ENCODE measurements at places on chromosomes 6 and 20.
A peak's percentile ranks its signal among the peaks of the same experiment; 100 is the strongest.

- DNase-seq = peak; percentile 52
Measured at GRCh38 chr6:147506704-147507114, 1.8 kb upstream of the SAMD5 start.

DNA sequence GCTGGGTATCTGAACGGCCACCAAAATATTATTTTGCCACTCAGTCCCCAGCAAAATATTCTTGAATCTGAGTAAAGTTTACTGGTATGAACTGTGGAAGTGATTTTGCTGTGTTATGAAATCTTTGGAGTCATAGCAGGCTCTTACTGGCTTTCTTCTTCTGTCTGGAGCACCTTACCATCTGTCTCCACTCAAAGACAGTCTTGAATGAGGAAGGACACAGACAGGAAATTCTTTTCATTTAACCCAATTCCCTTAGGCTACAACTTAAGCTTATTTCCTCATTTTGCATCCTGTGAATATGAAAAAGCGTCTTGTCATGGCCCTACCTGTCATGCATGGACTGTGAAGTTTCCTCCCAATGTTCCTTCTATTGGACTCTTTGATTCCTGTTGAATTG is 24.7 kb downstream of the FNDC1 start:
- no peak for DNase-seq

DNA sequence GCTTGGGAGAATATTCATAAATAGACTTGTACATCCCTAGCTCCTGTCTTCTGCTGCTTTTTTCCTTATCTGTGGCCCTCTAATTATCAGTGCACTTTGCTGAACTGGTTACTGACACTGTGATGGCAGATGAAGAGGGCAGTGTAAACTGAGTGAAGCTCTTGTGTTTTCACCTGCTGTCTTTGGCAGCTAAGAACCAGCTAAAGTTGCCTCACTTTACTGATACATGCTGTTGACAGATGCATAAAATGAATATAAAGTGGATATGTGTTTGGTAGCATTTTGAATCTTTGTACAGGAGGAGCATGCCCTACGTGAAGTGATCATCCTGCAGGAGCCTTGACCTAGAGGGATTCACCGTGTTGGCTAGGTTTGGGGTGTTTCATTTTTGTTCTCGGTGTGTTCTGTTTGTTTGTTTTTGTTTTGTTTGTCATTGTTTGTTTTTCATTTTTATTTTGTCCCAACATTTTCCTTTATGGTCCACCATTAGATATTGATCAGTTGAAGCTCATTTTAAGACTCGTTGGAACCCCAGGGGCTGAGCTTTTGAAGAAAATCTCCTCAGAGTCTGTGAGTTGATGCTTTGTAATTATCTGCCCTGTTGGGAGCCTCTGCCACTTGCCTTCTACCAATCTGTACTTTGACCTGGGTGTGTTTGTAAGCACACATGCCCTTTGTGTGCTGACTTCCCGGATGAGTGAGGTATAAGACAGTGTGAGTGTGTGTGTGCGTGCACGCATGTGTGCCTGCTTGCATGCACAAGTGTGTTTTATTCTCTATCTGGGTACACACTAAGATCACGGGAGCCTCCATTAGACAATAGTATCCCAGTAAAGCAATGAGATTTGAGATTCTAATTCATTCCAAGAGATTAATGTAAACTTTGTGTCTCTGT is 34.6 kb upstream of the MAPK13 start:
- DNase-seq = no peak

DNA sequence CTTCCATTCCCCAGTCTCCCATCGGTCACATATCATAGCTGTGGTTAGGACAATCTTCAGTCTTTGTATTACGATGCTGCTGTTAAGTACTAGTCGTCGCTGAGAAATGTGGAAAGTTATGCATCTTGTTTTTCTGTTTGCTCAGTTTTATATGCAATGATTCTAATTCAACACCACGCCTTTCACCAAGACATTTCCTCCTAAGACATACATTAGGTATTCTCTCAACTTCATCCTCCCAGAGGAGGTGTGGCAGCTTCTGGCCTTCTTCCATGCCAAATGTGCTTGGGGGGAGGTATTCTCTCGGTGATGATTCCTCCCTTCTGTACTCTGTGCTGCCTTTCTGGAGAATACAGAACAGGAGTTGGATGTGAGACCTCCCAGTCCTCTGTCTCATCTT is 66.1 kb downstream of the B4GALT5 start:
- no peak for DNase-seq

GRCh38 chr6:142642651-142643050 is 302.3 kb downstream of the HIVEP2 start:
- no peak for DNase-seq

DNA sequence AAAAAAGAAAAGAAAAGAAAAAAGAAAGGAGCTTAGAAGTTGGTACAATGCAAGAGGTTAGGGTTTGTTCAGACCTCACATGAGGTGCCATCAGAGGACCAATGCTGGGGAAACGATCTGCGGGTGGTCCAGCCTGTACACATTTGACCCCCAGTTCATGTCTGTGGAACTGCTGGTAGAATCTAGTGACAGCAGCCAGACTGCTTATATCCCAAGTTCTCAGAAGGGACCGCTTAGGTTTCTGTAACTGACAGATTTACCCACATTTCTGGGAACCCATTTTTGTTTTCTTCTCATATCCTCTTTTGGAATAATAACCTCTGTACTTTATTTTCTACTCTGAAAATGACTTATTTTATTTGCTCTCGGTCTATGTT is 4.7 kb downstream of the PPP1R18 start:
- no peak for DNase-seq

DNA sequence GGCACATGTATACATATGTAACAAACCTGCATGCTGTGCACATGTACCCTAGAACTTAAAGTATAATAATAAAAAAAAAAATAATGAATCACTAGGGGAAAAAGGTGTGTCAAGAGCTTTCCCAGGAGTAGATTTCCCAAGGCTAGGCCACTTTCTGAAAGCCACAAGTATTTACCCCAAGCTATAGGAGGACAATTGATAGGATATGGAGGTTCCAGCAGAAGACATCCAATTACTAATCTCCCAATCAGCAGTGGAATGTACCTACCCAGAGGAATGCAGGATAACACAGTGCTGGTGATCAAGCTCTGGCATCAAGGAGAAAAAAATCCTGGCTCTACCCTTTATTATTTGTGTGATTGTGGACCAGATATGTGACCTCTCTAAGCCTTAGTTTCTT is 562.7 kb downstream of the RFPL4B start:
- DNase-seq = no peak

DNA sequence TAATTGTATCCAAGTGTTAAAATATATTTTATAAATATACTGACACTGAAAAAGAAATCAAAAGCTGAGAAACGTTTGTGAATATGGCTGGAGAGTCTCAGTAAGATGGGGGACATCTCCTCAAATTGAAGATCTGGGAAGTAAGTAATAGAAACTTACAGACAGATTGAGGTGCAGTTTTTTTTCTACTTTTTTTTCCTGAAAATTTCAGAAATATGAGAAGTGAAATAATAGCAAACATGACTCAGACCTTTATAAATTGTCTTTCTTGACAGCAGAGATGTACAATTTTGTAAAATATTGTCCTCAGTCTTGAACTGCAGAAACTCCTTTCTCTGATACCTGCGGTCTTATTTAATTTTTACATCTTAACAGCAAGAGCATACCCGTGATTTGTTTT is 347.1 kb downstream of the UTRN start:
- DNase-seq = no peak

DNA sequence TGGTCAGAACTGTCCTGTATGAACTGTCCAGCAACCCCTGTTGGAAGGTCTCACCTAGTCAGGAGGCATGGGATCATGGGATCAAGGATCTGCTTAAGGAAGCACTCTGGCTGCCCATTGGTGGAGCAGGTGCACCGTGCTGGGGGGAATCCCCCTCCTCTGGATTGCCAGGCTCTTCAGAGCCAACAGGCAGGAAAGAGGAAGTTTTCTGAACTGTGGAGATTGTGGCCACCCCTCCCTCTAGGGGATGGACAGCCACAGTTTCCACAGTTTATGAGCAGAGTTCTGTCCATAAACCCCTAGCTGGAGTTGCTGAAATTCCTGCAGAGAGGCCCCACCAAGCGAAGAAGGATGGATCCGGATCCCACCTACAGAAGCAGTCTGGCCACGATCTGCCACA is 13.0 kb upstream of the HLA-DQB1 start:
- DNase-seq = no peak

- DNase-seq = no peak
Measured at GRCh38 chr6:15341311-15342001, 95.6 kb downstream of the JARID2 start.

GRCh38 chr6:25911351-25911750 is 19.1 kb downstream of the SLC17A2 start:
- no peak for DNase-seq

- no peak for DNase-seq
Measured at GRCh38 chr6:67630146-67630545, 1004.9 kb upstream of the ADGRB3 start.

DNA sequence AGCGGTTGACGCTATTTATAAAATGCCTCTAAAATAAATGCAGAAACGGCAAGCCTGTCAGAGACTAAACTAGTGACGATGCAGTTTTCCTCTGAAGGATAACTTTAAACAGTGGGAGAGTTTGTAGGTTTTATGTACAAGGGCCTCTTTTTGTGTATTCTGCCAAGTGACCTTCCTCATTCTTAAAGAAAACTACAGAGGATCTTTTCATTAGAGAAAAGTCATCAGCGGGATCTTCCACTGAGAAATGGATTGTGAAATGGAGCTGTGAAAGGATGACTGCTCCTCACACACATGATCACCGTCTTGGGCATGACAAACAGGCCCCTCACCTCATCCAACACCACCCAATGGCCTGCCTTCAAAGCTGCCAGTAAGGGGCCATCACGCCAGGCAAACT is 89.0 kb upstream of the LYRM2 start:
- DNase-seq = no peak

DNA sequence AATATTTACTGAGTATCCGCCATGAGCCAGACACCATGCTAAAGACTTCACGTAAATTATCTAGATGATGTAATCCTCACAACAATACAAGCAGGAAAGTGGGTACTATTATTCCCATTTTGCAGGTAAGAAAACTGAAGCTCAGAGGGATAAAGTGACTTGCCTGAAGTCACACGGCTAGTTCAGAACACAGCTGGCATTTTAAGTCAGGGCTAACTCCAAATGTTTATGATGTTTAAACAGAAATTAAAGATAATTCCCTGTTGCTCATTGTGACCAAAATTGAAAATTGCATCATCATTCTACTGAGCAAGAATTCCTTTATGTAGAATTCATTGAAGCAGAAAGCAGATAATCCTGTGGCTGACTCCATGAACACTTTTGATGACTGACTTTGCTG is 71.3 kb upstream of the STXBP5 start:
- DNase-seq = no peak

- no peak for DNase-seq
Measured at GRCh38 chr6:21527731-21528130, 65.8 kb upstream of the SOX4 start.

DNA sequence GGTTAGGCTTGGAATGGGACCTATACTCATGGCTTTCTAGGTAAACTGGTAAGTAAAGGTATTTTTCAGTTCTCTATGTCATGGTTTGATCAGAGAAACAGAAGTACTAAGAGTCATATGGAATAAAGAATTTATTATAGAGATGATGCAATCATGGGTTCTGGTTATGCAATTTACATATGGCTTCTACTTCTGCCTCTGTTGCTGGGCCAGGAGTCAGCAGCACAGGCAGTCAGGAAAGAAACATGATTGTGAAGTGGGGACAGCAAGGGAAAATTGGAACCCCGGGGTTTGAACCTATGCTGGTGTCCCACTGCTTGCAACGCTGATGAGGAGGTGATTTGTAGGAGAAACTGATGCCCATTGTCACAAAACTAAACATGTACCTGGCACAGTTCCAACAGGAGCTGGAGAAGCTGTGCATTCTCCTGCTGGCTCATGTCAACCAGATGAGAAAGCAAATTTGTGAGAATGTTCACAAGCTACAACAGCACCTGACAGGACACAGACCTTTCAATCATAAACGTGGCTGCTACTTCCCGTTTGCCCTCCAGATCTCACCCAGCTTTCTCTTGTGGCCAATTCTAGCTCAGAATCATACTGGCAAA is 887.1 kb downstream of the TFAP2A start:
- DNase-seq = no peak

DNA sequence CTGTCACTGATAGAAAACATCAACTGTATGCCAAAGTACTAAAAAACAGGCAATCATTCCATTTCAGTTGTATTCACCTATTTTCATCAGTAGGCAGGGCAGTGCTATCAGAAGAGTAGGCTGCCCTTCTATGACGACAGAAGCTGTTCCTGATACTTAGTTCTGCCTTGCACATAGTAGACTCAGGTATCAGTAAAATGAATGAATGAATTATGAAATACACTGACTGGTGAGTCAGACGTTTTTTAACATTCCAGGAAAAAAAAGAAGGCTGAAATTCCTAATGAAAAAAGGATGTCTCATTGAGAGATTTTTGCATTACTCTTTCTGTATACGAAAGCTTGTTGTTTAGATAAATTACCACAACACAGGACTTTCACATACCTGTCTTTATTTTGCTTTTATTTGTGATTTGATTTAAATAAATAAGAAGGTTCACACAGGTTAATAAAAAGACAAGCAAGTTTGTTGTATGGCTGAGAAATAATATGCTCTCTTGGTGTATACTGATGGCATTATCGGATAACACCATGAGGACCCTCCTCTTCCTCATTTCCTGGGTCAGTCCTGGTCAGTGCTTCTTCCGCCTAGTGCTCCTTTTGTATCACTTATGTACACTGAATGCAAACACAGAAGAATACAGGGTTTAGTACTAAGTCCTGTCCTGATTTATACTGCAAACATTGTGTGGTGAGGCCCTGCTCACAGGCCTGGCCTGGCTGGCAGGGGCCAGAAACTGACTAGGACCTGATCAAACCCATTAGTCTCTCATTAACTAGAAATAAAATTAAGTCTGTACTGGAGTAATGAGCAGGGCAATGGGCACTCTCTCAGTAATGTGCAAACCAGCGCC is 39.4 kb upstream of the SPDEF start:
- DNase-seq = no peak

GRCh38 chr6:130872250-130873095 is 45.3 kb downstream of the SMLR1 start:
- DNase-seq = peak; percentile 67

- no peak for DNase-seq
Measured at GRCh38 chr6:89048985-89049384, 31.6 kb upstream of the PNRC1 start.

GRCh38 chr6:160069050-160069454 is 52.6 kb upstream of the SLC22A1 start:
- DNase-seq = no peak

- no peak for DNase-seq
Measured at GRCh38 chr20:22951966-22952365, 83.1 kb upstream of the SSTR4 start.

DNA sequence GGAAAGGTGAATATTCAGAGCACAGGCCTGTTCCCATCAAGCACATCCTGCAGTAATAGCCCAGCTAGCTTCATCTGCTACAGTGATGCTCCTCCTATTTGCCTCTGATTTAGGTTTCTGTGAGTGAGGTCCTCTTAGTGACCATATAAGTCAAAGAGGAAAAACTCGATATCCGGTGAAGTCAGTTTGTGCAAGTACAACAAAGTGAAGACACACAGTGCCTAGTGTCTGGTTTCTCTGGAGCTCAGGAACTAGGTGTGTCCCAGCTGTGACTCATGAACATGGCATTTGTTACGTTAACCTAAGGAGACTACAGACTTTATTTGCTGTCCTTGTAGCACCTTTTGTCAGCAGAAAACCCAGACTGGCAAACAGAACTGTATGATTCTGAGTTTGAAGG is 33.9 kb downstream of the EDN1 start:
- no peak for DNase-seq

- DNase-seq = no peak
Measured at GRCh38 chr20:58131151-58131550, 97.3 kb downstream of the ANKRD60 start.

- DNase-seq = no peak
Measured at GRCh38 chr6:10891960-10892359, 5.1 kb downstream of the SYCP2L start.

GRCh38 chr6:165515963-165516624 is 146.9 kb downstream of the PDE10A start:
- no peak for DNase-seq
